Right ventricle myocardium inferior (tissue), 1 donor: ENCODE measurements at places on chromosomes 11 and 22.
A peak's percentile ranks its signal among the peaks of the same experiment; 100 is the strongest.

DNA sequence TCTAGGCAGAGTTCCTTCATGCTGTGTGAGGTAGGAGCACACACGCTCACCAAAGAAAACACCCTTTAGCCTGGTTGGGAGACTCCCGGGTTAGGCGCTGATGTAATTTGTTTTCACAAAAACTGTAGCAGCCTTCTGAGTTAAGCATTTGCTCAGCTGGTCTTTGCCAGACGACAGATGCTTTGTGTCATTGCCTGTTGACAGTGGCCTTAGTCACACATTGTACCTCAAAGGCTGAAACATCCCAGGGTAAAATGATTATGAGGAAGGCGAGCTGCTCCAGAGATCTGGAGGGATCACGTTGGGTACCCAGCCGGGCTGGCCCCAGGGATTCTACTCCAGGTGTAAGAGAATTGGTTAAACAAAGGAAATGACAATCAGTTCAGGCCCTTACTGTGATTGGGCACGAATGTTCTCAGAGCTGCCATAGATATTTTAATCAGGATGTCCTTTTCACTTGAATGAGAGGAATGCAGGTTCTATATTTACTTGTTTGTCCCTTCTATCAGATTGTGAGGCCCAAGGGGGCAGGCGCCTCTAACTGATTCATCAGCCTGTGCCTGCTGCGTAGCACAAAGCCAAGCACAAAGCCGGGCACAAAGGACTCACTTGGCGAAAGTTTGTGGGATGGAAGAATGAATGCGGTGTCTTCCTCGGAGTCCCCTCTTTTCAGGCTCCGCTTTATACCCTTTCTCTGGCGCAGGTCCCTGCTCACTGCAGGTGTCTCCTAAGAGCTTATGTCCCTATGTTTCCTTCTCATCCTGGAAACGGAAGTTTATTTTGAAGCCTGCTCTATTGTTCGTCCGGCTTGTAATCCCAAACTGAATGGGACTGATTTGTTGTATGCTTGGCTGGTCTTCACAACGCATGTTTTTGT, 47.1 kb downstream of the ADM start:
- peak; percentile 79 for DNase-seq

DNA sequence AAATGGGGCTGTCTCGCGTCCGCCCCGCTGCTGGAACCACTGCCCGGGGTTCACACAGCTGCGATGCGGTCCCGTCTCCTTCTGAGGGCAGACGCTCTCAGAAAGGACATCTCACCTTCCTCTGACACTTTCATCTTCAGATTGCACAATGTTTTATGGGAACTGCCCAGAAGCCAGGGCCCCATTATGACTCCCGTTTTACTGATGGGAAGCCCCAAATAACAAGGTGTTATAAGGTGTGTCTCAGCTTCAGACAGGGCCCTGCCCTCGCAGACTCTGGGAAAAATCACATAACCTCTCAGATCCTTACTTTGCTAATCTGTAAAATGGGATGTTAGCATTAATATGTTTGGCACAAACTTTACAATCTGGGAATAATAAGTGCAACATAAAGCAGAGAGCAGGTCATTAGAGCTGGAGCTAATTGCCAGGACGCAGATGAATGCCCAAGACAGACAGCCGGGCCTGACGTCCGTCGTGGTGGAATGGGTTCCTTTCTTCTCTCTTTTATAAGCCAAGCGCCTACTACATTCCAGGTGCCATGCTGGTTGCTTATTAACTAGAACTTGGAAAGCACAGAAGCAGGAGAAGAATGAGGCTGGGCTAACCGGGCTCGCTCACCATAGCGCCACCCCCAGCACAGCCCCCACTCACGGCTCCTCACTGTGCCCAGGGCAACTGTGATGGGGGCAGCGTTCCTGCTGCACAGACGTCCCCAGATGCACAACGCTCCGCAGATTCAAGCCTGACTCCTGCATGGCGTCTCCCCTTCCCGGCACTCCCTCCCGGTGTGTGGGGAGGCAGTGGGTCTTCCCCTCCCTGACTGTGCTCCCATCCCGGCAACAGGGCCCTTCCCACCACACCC, 43.8 kb downstream of the TRMU start:
- peak; percentile 32 for DNase-seq

GRCh38 chr11:8040261-8040920, 40.6 kb upstream of the TUB start:
- no peak for DNase-seq

DNA sequence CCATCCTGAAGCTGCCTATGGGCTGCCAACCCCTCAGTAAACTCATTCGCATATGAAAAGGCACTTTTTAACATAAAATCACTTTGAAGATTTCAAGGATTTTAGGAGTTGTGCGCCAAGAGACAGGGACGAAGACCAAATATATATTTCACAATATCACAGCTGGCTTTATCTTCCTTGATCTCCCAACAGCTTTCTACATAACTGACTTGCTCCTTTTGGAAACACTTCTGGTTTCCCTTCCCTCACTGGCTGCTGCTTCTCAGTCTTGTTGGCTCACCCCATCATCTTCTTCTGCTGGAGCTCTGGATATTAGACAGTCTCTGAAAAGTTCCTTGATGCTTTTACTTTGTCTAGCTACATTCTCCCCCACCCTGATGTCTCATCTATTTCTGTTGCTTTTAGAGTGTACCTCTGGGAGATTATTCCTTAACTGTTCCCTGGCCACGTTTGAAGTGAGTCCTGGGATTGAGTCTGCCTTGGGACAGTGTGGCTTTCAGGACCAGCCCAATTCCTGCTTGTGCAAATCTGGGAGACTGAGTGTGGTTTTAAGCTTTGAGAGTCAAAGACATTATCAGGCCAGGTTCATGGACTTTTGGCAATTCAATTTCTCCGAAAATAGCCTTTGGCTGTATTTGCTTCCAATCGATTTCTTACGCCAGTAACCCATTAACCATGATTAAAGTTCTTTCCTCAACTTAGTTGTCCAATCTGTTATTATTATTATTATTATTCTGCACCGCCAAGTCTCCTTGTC, 30.9 kb upstream of the NNMT start:
- DNase-seq: no peak
